ENCODE measurements at places on chromosomes 7 and 10. TPM values are rescaled to one million over a fixed set of nuclear protein-coding genes. Genes with fewer than 3 reads are reported as not detected.

- H3K4me1 ChIP-seq, result no peaks in the 10 kb centered on the region
- H3K27ac ChIP-seq, result no peak overlapping the region
- no peak overlapping the region for H3K4me3 ChIP-seq
- no peaks in the 10 kb centered on the region for H3K27me3 ChIP-seq
- H3K36me3 ChIP-seq, result no peaks in the 10 kb centered on the region
- DNase-seq, result no peak
Measured at GRCh38 chr7:70474639-70475234, 657.2 kb upstream of the GALNT17 start.

DNA sequence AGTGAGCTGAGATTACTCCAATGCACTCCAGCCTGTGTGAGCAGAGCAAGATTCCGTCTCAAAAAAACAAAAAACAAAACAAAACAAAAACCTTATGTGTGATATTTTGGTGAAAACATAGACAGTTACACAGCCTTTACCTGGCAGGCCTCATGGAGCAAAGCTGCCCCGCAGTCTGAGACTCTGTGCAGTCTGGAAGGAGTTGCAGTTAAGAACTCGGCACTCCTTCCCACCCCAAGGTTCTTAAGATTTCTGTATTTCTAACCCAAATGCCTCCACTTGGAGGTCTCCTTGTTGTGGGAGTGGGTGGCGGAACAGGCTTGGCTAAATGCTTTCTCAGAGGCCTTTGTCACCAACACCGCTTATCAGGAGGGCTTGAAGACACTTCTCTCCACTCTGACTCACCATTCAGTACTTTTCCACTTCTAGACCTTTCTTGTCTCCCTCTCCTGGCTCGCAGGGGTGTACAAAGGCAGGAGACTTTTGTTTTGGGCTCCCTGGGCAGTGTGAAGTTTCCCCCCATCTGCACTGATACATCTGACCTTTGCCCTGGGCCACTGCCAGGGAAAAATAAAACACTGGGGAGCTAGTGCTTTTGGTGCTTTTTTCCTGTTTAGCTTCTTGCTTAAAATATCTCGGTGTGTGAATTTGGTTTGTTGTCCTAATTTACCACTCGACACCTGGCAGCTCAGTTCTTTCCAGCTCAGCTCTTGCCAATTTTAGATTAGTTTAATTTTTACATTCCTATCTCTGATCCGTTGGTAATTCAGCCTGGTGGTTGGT, 51.3 kb upstream of the MAGI2 start:
- peak overlapping the region; percentile 55 for H3K27ac ChIP-seq
- no peak for DNase-seq
- H3K27me3 ChIP-seq, result no peaks in the 10 kb centered on the region
- no peaks in the 10 kb centered on the region for H3K36me3 ChIP-seq
- no peaks in the 10 kb centered on the region for H3K4me1 ChIP-seq

- peak within 1 kb of the TSS; percentile 42 for H3K4me3 ChIP-seq
- no peaks in the 10 kb centered on the region for H3K27me3 ChIP-seq
- H3K4me1 ChIP-seq, result no peaks in the 10 kb centered on the region
- no peaks in the 10 kb centered on the region for H3K36me3 ChIP-seq
- DNase-seq, result no peak
Measured at GRCh38 chr7:150737265-150738055, at the start of gene GIMAP5. TSS of gene GIMAP5 (plus strand) at chr7:150737418. CDS start at chr7:150740885, 3,467 bp downstream.

DNA sequence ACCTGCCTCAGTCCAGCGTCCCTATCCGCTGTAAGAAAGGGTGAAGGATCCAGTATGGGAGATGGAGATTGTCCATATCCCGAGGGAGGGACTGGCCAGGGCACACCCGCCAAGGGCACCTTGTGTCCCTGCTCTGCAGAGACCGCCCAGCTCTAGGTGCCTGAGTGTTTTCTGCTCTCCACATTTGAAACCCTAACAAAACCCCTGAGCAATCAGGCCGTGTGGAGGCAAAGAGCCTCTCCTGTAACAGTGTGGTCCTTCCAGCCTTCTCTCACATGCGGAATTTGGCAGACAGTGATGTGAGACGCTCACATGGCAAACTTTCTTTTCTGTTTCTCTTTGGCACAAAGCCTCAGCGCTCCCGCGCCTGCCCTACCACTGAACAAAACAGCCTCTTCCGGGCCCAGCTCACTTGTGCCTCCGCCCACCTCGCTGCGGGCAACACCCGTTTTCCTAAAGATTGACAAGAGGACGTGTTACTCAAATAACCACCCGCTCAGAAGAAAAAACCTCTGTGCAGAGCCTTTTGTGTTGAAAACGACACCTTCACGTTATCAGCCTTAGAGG, 514.8 kb downstream of the DNAJB6 start:
- peak overlapping the region; percentile 16 for H3K4me3 ChIP-seq
- DNase-seq, result peak; percentile 77
- H3K27ac ChIP-seq, result peak overlapping the region; percentile 13
- no peaks in the 10 kb centered on the region for H3K27me3 ChIP-seq
- H3K36me3 ChIP-seq, result no peaks in the 10 kb centered on the region
- no peaks in the 10 kb centered on the region for H3K4me1 ChIP-seq

DNA sequence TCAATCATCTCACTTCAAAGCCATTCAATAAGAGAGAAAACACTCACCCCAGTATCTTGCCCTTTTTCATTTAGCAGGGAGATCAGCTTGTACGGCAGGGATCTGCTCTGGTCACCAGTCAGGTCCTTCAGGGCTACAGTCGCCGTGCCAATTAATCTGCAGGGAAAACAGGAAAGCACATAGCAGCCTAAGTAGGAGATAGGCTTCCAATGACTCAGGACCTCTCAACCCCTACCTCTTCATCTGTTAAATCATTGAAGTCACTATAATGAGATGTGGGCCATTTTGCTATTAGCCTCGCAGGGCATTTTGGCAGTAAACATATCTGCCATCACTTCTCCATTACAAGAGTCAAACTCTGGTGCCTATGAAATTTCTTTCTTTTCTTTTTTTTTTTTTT, 50.8 kb downstream of the MYOF start:
- DNase-seq, result no peak
- H3K4me1 ChIP-seq, result peaks cover 51% of the 10 kb centered on the region
- no peaks in the 10 kb centered on the region for H3K27me3 ChIP-seq
- H3K4me3 ChIP-seq, result no peak overlapping the region

DNA sequence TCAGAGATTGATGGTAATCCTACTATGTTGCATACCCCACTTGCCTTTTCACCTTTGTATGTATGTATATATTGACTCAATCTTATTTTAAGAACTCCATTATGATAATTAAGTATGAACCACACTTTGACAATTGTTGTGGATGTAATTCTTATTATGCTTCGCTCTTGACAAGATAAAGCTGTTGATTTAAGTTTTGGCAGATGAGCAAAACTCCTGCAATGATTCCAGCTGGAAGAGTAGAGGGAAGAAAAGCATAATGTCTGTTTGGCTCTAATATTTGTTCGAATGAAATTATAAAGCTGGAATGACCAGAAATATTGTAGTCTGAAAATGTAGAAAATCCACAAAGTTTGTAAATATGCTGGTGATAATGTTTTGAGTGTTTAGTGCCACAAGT, 83.8 kb upstream of the AKR1E2 start:
- no peak overlapping the region for H3K27ac ChIP-seq
- H3K4me3 ChIP-seq, result no peak overlapping the region
- H3K4me1 ChIP-seq, result no peaks in the 10 kb centered on the region
- no peaks in the 10 kb centered on the region for H3K36me3 ChIP-seq

DNA sequence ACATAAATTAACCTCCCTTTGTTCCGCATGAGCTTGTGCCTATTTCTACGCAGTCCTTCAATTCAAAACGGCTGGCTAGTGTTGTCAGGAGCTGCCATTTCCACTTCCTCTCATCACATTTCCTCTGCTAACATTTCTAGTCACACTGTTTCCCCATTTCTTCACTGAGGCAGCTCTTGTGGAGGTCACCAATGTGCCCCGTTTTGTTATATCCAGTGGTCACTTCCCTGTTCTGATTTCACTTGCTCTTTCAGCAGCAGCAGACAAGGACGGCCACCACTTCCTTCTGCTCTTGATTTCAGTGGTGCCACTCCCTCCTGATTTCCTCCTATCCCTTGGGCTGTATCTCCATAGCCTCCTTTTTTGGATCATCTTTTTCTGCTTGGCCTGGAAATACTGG, 64.8 kb upstream of the SEC61G start:
- no peak overlapping the region for H3K27ac ChIP-seq
- H3K4me3 ChIP-seq, result no peak overlapping the region
- no peak for DNase-seq
- H3K4me1 ChIP-seq, result peaks cover 2% of the 10 kb centered on the region
- no peaks in the 10 kb centered on the region for H3K36me3 ChIP-seq

GRCh38 chr10:13062803-13063202, 37.2 kb upstream of the OPTN start:
- no peak for DNase-seq
- no peaks in the 10 kb centered on the region for H3K4me1 ChIP-seq
- no peak overlapping the region for H3K27ac ChIP-seq
- H3K27me3 ChIP-seq, result no peaks in the 10 kb centered on the region
- no peak overlapping the region for H3K4me3 ChIP-seq
- no peaks in the 10 kb centered on the region for H3K36me3 ChIP-seq

GRCh38 chr7:114081606-114082425, 163.0 kb upstream of the PPP1R3A start:
- H3K4me3 ChIP-seq, result no peak overlapping the region
- H3K27me3 ChIP-seq, result no peaks in the 10 kb centered on the region
- H3K36me3 ChIP-seq, result no peaks in the 10 kb centered on the region
- H3K4me1 ChIP-seq, result peaks cover 17% of the 10 kb centered on the region

GRCh38 chr10:47027784-47028260, 116.6 kb downstream of the PTPN20 start:
- no peak for DNase-seq
- H3K36me3 ChIP-seq, result no peaks in the 10 kb centered on the region
- no peaks in the 10 kb centered on the region for H3K27me3 ChIP-seq
- peaks cover 6% of the 10 kb centered on the region for H3K4me1 ChIP-seq
- no peak overlapping the region for H3K4me3 ChIP-seq

- H3K36me3 ChIP-seq, result peaks cover 4% of the 10 kb centered on the region
- H3K27ac ChIP-seq, result peak overlapping the region; percentile 77
- DNase-seq, result no peak
- H3K4me3 ChIP-seq, result no peak overlapping the region
Measured at GRCh38 chr7:22159341-22159740, 197.6 kb downstream of the RAPGEF5 start.

- DNase-seq, result no peak
- no peaks in the 10 kb centered on the region for H3K4me1 ChIP-seq
- H3K4me3 ChIP-seq, result no peak overlapping the region
- H3K36me3 ChIP-seq, result no peaks in the 10 kb centered on the region
Measured at GRCh38 chr7:42247301-42247700, 10.3 kb upstream of the GLI3 start.

- H3K36me3 ChIP-seq, result no peaks in the 10 kb centered on the region
- peaks cover 6% of the 10 kb centered on the region for H3K4me1 ChIP-seq
- H3K27me3 ChIP-seq, result no peaks in the 10 kb centered on the region
- DNase-seq, result no peak
Measured at GRCh38 chr10:44628921-44629320, 244.0 kb upstream of the CXCL12 start.

NME8 gene
- total RNA-seq, result not detected

C7orf33 gene
- total RNA-seq, result not detected

GPER1 gene
- 12.4 TPM for total RNA-seq

MCM10 gene
- total RNA-seq, result 0.22 TPM

Data from tibial nerve (tissue), 4 donors.